ENCODE measurements at places on chromosomes 3 and 15.

DNA sequence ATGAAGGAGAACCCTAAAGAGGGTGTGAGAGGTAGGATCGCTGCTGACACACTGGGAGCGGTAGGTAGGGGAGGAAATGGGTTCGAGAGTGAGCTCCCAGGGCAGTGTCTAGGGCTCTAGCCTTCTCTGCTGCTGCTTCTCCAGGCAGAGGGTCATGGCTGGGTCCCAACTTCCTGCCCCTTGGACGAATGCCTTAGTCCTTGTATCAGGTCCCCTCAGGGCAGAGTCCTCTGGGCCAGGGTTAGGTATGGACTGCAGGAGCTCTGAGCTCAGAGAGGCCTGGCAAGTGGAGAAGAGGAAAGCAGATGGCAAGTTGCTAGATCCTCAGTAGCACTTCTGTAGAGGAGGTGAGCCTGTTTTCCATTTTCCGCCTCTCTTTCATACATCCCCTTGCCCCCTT lies 2.9 kb downstream of the CORO2B start:
- peak; percentile 56 for DNase-seq

- DNase-seq = no peak
Observed at GRCh38 chr3:106299300-106300098, 430.7 kb upstream of the CBLB start.

- DNase-seq = no peak
Observed at GRCh38 chr3:40109641-40110490, 199.6 kb upstream of the EIF1B start.

- DNase-seq = no peak
Observed at GRCh38 chr3:66931291-66931690, 66.8 kb upstream of the KBTBD8 start.

- DNase-seq = no peak
Observed at GRCh38 chr15:88900309-88900981, 5.1 kb upstream of the HAPLN3 start.

- DNase-seq = peak; percentile 28
Observed at GRCh38 chr3:61358364-61358763, 107.1 kb upstream of the FHIT start.

DNA sequence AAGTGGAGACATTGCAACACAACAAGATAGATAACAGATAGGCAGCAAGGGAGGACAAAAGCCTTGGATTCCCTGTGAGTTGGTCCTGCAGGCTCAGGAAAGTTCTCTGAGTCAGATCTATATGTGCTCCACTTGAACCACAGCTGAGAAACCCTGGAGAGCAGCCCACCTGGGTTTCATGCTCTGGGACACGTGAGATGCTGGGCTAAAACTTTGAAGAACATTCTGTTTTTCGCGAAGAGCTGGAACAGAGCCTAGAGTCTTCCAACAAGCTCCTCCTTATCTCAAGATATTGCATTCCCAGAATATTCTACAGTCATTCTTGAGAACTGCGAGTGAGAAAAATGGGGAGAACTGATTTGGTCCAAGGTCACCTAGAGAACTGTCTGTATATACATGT lies 583.0 kb upstream of the ROBO1 start:
- no peak for DNase-seq

GRCh38 chr3:158731486-158731885 lies 771 bp downstream of the RARRES1 start:
- no peak for DNase-seq

DNA sequence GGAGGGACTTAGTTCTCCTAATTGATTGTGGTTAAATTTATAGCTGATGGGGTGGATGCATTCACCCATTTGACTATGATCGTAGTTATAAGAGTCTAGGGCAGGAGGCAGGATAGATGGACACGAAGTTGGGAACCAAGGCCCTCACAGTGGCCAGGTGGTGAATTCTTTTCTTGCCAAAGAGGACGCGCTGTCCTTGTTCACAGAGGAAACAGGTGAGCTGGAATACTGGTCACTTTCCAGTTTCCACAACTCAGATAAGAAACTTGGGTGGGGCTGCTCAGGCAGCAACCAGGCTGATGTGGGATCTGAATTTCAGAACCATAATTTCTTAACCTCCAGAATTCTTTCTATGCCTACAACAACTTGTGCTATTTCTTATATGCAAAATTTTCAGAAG lies 34.0 kb upstream of the ICE2 start:
- DNase-seq = no peak

- no peak for DNase-seq
Observed at GRCh38 chr3:57758686-57759085, 2.6 kb downstream of the SLMAP start.

- DNase-seq = no peak
Observed at GRCh38 chr15:72058585-72058984, 59.4 kb downstream of the MYO9A start.

DNA sequence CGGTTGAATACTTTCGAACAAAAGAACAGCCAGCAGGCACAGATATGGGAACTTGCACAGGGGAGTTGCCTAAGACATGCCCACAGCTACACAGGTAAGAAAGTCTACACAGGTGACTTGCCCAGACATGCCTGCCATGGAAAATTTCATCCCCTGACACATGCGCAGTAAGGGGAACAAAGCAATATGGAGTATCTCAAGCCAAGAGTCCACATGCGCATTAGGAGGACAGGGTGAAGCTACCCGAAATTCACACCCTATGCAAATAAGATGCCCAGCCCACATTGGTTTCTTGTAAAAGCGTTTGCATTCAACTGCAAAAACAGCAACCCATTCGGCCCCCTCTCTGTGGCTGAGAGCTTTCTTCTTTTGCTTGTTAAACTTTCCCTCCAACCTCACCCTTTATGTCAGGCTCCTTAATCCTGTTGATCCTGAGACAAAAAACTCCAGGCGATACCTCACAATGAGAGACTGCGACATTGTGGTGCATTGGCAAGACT lies 49.3 kb upstream of the TRPM1 start:
- DNase-seq = no peak

GRCh38 chr15:26773917-26774316 lies 1.1 kb upstream of the GABRB3 start:
- DNase-seq = peak; percentile 22
